Progenitor cell of endocrine pancreas (in vitro differentiated cells): ENCODE measurements at places on chromosomes 6 and 20.

- DNase-seq = no peak
Observed at GRCh38 chr6:154139892-154140291, 100.9 kb downstream of the OPRM1 start.

GRCh38 chr6:78436335-78436734 lies 431.0 kb upstream of the IRAK1BP1 start:
- DNase-seq = no peak

DNA sequence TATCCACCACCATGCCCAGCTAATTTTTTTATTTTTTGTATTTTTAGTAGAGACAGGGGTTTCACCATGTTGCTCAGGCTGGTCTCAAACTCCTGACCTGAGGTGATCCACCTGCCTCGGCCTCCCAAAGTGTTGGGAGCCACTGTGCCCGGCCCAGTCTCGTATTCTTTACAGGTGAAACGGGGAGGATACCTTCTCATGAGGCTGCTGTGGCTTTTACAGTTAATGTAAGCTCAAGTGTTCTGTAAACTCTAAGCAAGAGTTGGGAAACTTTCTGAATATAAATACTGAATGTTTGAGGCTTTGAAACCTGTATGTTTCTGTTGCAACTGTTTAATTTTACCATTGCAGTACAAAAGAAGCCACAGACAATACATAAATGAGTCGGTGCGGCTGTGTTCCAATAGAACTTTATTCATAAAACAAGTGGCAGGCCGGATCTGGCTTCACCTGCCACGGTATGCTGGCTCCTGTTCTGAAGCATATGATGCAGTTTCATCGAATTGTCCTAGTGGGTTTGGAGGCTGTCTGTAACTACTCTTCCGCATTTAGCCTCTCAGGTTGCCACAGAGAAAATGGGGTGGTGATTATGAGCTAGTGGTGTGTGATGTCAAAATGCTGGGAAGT lies 192.5 kb upstream of the ZFP64 start:
- no peak for DNase-seq

- no peak for DNase-seq
Observed at GRCh38 chr6:119132261-119132981, 54.0 kb upstream of the FAM184A start.

DNA sequence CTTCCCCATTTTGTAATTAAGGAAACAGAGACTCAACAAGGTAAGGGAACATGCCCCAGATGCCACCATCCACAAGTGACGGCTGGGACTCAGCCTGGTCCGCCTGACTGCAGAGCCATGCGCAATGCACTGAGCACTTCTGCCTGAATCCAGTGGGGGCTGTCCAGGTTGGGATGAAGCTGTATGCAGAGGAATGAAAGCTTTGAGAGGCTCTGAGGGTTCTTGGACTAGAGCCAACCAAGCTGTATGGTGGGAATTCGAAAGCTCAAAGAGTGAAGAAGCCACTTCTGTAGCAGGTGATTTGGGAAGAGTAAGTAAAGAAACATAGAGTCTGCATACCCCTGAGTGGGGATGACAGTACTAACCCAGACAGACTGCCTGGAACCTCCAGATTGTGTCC lies 127.6 kb upstream of the AKAP12 start:
- no peak for DNase-seq
